Peyer's patch (tissue), 4 donors: ENCODE measurements at places on chromosomes 4 and X.

- H3K27me3 ChIP-seq, result no peaks in the 10 kb centered on the region
- H3K4me3 ChIP-seq, result no peak overlapping the region
- no peak for DNase-seq
Measured at GRCh38 chrX:110276778-110277177, 41.1 kb downstream of the AMMECR1 start.

DNA sequence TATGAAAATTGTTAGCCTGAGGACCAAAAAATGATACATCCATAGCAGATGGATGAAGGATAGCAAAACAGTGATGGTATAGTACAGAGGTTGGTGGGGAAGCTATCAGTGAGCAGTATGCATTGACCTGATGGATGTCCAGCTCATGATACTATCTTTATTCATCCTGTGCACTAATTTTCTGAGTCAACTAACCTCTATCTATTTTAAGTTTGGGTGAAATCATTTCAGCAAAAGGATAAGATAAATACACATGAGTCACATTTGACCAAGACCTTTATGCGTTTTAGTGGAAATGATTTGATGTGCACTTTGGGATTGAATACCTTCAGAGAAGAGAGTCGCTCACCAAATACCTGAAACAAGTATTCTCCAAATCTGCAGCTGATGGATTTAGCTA lies 351.0 kb upstream of the NR3C2 start:
- no peak for DNase-seq
- H3K4me1 ChIP-seq, result no peaks in the 10 kb centered on the region
- H3K27ac ChIP-seq, result no peak overlapping the region
- H3K27me3 ChIP-seq, result no peaks in the 10 kb centered on the region

- H3K36me3 ChIP-seq, result no peaks in the 10 kb centered on the region
- H3K27me3 ChIP-seq, result no peaks in the 10 kb centered on the region
- H3K4me1 ChIP-seq, result no peaks in the 10 kb centered on the region
- DNase-seq, result no peak
- no peak overlapping the region for H3K27ac ChIP-seq
Measured at GRCh38 chr4:71694961-71695360, 88.9 kb downstream of the GC start.

GRCh38 chr4:36432586-36432985 lies 151.2 kb downstream of the DTHD1 start:
- no peaks in the 10 kb centered on the region for H3K27me3 ChIP-seq
- DNase-seq, result no peak
- H3K4me1 ChIP-seq, result no peaks in the 10 kb centered on the region
- no peak overlapping the region for H3K27ac ChIP-seq
- no peaks in the 10 kb centered on the region for H3K36me3 ChIP-seq

DNA sequence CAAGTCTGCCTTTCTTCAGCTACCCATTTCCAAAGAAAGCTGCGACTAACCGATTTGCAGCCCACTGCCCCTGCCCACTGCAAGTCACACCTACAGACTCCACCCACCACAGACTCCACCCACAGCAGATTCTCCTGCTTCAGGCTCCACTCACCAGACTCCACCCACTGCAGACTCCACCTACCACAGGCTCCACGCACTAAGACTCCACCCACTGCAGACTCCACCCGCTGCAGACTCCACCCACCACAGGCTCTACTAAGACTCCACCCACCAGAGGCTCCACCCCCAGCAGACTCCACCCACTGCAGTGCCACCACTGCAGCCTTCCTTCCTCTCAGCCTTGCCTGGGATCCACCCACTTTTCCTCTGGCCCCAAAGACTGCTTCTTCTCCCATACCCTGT lies 41.3 kb downstream of the ABLIM2 start:
- peaks cover 27% of the 10 kb centered on the region for H3K4me1 ChIP-seq
- no peaks in the 10 kb centered on the region for H3K36me3 ChIP-seq
- no peak overlapping the region for H3K4me3 ChIP-seq
- H3K27me3 ChIP-seq, result no peaks in the 10 kb centered on the region
